Glutamatergic neuron (in vitro differentiated cells): ENCODE measurements at places on chromosomes 5 and 9.

GRCh38 chr9:99811598-99812383 lies 9.9 kb upstream of the NR4A3 start:
- DNase-seq, result no peak

- DNase-seq, result no peak
Measured at GRCh38 chr5:136025900-136026299, 2.9 kb upstream of the TGFBI start.

GRCh38 chr5:159527546-159528254 lies 197.4 kb upstream of the IL12B start:
- DNase-seq, result no peak

- no peak for DNase-seq
Measured at GRCh38 chr5:107467137-107467932, 203.4 kb downstream of the EFNA5 start.

DNA sequence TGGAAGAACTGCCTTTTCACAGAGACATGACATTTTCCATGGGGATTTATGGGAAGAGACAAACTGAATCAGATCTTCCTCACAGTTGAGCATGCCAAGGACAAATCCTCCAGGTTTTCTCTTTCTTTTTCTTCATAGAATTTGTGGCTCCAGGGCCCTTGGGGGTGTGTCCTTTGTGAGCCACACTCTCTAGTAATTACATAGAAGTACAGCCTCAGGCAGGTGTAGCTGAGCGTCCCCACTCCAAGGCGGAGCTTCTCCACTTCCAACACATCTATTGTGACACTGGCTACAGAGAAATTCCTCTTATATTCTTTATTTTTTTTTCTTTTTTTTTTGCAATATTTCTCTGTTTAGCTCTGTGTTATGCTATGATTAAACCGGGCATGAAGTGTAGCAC lies 420.5 kb upstream of the CD180 start:
- no peak for DNase-seq

DNA sequence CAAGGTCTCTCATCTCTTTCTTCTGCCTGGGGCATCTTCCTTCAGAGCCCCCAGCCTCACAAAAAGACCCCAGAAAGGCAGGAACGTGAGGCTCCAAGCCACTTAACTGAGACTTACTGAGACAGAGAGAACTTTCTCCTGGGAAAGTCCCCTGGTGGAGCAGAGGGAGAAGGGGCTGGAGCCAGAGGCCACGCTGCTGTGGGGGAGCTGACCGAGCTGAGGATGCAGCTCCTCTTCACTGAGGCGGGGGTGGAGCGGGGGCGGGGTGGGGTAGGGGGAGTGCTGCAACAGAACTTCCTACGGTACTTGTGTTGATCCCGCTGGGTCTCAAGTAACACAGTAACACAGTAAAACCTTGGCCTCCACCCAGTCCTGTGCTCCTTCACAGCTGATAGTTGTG lies 204.0 kb downstream of the FSTL4 start:
- DNase-seq, result no peak

- no peak for DNase-seq
Measured at GRCh38 chr9:370086-370485, 155.4 kb downstream of the DOCK8 start.

- DNase-seq, result no peak
Measured at GRCh38 chr5:180433032-180433422, 61.2 kb upstream of the CNOT6 start.

DNA sequence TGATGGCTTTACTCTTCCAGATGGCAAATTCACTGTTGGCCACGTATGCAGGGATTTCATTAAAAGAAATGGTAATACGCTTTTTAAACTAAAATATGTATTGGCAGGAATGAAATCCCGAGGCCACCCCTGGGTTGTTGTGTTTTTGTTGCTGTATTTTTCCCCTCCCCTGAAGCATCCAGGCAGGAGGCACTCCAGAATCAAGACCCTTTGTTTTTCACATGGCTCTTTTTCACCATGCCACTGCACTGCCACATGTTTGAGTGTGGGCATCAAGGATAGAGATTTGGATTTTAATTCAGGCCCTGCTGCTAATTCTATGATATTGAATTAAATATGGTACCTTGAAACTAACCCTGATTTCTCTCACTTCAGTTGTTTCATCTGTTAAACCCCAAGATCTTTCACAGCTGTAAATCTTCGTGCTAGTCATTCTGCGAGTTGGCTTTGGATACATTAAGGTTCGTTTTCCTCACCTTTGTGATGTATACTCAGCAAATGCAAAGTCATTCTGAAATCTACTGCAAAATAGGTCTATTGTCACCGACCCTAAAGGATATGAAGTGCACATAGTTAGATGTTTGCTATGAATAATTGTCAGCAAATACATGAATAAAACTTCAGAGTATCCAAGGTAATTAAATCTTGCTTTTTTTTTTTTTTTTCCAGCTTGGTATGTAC lies 533.4 kb downstream of the PTPRD start:
- DNase-seq, result no peak

DNA sequence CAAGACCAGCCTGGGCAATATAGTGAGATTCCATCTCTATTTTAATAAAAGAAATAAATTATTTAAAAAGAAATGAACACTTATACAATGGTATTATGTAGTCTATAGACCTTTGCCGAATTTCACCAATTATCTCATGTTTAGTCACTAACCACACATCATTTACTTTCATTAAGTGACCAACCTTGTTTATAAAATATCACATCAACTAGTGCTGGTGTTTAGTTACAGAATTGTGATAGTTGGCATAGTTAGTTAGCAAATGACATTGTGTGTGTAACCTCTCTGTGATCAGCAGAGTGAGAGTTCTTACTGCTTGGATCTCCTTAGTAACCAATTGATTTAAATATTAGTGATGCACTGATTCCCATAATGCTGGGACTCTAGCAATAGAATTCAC lies 71.8 kb downstream of the PRR16 start:
- no peak for DNase-seq

DNA sequence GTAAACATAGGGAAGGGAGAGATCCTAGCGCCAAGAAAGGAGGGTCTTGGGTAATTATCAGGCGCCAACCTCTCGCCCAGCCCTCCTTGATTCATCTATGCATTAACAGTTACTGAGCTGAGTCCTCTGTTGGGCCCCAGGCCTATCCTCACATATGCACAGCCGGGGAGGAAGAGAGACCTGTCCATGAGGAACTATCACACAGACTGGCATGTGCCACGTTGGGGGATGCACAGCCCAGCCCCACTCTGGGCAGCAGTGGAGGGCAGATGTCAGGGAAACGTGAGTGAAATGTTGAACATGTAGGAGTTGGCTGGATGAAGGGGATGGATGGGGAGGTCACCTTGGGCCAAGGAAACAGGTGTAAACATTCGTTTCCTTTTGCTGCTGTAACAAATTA lies 18.8 kb upstream of the ENHO start:
- DNase-seq, result no peak

DNA sequence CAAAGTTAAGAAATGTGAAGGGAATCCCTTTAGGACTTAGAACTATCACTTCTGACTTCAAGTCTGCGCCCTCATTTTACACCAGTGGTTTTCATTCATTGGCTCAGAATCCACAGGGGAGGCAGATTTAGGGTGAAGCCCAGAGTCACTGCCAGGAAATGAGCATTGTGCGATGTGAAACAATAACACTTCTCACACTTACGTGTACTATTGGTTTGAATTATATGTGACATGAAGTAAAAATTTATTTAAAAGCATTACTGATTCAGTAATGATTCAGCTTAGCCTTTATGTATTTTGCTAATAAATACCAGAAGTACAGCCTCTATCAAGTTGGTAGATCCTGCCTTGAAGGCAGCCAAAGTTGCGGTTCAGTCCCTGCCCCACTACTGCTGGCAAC lies 98.6 kb downstream of the PAM start:
- no peak for DNase-seq

DNA sequence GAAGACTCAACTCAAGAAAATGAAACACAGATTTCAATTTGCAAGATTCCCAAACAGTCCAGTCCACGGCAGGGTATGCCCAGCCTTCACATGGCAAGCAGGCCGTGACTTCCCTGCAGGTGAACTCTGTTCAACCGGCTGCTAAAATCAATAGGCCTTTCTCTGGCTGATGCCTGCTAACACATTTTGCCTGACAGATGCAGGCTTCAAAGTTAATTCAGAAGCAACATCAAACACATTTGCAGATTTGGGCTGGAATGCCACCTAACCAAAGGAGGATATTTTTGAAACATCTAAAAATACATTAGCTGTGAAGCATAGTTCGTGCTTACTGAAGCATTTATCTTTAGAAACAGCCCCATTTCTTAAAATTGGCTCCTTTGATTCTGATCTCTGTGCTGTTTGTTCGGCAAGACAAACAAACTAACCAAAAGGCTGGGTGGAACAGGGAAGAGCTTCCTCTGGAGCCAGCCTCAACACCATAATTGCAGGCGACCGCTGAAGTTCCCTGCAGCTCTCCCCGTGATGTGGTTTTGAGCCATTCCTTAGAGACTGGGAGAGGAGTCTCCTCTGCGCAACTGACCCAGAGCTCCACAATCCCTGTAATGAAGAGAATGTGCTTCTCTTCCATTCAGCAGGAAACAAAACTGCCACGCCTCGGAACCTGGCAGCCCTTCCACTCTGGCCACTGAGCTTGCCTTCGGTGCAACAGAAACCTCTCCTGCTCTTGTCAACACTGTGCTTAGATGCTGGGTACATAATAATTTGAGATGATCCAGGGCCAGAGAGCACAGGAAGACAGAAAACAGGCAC lies 126.5 kb downstream of the MYO10 start:
- no peak for DNase-seq

- no peak for DNase-seq
Measured at GRCh38 chr5:3484836-3485235, 110.8 kb upstream of the IRX1 start.

GRCh38 chr5:80799573-80799972 lies 144.8 kb upstream of the DHFR start:
- no peak for DNase-seq

- DNase-seq, result no peak
Measured at GRCh38 chr5:171776770-171777759, 8.6 kb upstream of the SMIM23 start.

DNA sequence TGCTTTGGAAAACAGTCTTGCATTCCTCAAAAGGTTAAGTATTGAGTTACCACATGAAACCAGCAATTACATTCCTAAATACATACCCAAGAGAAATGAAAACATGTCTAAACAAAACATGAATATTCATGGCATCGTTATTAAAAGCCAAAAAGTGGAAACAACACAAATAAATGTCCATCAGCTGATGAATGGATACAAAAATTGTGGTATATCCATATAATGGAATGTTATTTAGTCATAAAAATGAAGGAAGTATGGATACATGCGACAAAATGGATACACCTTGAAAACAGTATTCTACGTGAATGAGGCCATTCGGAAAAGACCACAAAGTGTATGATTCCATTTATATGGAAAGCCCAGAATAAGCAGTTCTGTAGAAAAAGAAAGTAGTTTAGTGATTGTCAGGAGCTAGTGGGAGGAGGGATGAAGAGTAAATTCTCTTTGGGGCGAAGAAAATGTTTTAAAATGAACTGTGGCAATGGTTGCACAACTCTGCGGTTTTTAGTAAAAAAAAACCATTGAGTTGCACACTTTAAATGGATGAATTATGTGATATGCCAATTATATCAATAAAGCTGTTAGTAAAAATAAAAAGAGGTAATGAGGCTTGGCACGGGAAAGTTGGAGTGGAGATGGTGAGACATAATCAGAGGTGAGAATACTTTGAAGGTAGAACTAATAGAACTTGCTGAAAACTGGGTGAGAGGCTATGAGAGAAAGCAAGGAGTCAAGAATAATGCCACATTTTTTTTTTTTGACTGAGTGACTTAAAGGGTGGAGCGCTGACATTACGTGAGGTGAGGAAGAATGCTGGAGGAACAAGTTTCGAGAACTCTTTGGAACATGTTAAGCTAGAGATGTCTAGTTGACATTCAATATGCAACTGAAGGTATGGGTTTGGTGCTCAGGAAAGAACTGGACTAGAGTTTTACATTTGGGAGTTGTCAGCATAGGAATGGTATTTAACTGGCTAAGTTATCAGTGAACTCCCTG lies 194.9 kb upstream of the ZNF608 start:
- DNase-seq, result no peak

GRCh38 chr9:19969721-19970120 lies 180.9 kb upstream of the SLC24A2 start:
- no peak for DNase-seq

- DNase-seq, result no peak
Measured at GRCh38 chr5:149749481-149750365, 19.6 kb downstream of the PPARGC1B start.

- no peak for DNase-seq
Measured at GRCh38 chr5:54531546-54531945, 14.0 kb downstream of the SNX18 start.

- no peak for DNase-seq
Measured at GRCh38 chr5:129658801-129659200, 89.1 kb upstream of the MINAR2 start.

- no peak for DNase-seq
Measured at GRCh38 chr9:18477121-18477660, 3.2 kb downstream of the ADAMTSL1 start.

GRCh38 chr5:135193213-135194125 lies 159.4 kb upstream of the PITX1 start:
- no peak for DNase-seq

DNA sequence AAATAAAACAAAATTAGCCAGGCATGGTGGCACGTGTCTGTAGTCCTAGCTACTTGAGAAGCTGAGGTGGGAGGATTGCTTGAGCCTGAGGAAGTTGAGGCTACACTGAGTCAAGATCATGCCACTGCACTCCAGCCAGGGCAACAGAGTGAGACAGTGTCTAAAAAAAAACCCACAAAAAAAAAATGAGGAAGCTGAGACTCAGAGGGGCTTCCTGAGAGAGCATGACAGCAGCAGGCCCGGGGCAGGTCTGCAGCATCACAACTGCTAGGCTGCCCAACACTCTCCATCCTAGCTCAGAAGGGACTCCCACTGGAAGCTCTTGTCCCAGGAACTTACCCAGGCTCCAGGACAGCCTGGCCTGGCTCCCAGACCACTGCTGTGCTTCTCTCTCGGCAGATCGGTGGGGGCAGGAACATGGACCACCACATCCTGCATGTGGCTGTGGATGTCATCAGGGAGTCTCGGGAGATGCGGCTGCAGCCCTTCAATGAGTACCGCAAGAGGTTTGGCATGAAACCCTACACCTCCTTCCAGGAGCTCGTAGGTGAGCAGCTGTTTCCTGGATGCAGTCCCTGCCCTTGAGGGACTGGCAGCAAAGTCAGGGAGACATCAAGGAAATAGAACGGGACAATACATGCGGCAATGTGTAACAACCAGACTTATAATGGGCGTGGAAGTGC lies 19.1 kb downstream of the PTGS1 start:
- DNase-seq, result no peak

- DNase-seq, result no peak
Measured at GRCh38 chr5:35056686-35057085, 8.9 kb upstream of the AGXT2 start.

DNA sequence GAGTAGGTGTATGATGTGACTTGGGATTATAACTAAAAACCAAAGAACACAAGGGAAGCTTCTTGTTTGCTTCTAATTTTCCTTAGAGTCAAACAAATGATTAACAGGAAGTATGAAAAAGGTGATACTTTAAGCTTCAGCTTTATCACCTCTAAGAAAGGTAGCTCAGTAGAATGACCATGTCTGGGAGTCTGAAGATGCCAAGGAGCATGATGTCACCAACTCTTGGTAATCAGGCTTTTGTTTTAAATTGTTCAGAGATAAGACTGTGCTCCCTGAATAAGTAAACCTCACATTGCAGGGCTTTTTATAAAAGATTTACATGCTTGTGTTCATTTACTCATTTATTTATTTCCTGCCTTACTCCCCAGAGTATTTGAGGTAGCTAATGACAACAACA lies 169.9 kb downstream of the FER start:
- no peak for DNase-seq

- no peak for DNase-seq
Measured at GRCh38 chr9:104769655-104770054, 5.7 kb downstream of the NIPSNAP3B start.

- peak; percentile 38 for DNase-seq
Measured at GRCh38 chr5:159316519-159317383, 13.5 kb downstream of the IL12B start.
